ENCODE measurements at places on chromosomes 2 and 18. TPM values are rescaled to one million over a fixed set of nuclear protein-coding genes. Genes with fewer than 3 reads are reported as not detected.

Gene NAT8
- total RNA-seq, result not detected

Gene TEKT4
- total RNA-seq, result not detected

Gene PPP1R1C
- total RNA-seq, result not detected

Gene MDH1B
- 0.34 TPM for total RNA-seq

DNA sequence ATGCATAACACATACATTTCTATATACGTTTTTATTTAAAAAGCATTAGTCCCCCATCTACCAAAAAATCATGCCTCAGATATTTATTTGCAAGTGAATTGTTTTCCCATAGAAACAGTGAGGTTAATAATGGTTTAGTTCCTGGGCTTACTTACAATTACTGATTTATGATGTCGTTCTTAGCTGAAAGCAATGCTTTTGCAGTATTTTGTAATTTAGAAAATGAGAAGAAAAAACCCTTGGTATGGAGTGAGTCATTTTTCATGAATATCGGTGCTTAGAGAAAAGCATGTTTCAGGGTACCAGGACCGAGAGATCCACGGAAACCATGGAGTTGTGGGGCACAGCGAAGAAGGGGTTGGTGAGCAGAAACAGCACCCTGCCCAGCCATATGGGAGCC is 12.0 kb upstream of the CDK15 start:
- no peak for DNase-seq

DNA sequence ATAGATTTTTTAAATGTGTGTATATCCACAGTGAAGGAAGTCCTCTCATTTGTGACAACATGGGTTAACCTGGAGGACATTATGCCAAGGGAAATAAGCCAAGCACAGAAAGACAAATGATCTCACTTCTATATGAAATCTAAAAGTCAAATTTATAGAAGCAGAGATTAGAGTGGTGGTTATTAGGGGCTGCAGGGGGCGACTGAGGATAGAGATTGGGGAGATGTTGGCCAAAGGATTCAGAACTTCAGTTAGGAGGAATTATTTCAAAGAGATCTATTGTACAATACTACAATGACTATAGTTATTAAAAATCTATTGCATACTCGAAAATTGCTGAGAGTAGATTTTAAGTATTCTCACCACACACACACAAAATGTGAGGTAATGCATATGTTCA is 252.4 kb upstream of the SLC39A10 start:
- peak; percentile 28 for DNase-seq

DNA sequence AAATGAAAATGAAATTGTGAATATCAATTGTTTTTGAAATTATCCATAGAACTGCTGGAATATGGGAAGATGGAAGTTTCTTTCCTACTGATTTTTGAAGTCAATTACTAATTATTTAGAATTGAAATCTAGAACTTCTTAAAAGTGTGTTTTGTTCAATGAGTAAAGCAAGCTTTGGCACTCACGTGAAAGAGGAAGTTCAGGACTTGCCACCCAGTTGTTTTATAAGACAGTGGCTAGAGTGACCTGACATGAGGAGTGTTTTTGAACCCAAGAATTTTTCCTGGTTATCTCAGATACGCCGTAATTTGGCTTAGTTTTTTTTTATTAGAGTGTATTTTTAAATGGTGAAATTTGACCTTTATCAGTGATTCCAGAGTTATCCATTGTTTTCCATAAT is 3.5 kb downstream of the MXD1 start:
- DNase-seq, result peak; percentile 52

GRCh38 chr2:3959372-3959771 is 256.0 kb downstream of the DCDC2C start:
- DNase-seq, result peak; percentile 32

GRCh38 chr2:2234398-2235195 is 96.5 kb downstream of the MYT1L start:
- DNase-seq, result no peak

DNA sequence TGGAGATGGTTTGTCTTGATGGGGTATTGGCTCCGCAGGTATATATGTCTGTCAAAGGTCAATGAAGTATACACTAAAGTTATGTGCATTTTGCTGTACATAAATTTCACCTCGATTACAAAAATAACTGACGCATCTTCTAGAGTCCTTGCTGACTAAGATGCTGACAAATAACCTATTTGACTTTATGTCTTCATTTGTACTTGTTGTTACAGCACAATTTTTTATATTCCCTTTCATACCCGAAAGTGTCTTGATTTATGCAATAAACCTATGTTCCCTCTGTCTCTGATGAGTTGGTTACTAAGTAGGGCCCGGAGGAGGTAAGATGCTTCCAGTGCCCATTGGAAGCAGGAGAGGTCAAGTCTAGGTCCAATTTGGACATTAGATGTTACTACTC is 93.5 kb downstream of the COPS8 start:
- no peak for DNase-seq

- peak; percentile 50 for DNase-seq
These were observed 157.4 kb downstream of the TAF4B start for GRCh38 chr18:26383454-26384270.

Measured in B cell (primary cell).